ENCODE measurements at places on chromosomes 12 and 14.

DNA sequence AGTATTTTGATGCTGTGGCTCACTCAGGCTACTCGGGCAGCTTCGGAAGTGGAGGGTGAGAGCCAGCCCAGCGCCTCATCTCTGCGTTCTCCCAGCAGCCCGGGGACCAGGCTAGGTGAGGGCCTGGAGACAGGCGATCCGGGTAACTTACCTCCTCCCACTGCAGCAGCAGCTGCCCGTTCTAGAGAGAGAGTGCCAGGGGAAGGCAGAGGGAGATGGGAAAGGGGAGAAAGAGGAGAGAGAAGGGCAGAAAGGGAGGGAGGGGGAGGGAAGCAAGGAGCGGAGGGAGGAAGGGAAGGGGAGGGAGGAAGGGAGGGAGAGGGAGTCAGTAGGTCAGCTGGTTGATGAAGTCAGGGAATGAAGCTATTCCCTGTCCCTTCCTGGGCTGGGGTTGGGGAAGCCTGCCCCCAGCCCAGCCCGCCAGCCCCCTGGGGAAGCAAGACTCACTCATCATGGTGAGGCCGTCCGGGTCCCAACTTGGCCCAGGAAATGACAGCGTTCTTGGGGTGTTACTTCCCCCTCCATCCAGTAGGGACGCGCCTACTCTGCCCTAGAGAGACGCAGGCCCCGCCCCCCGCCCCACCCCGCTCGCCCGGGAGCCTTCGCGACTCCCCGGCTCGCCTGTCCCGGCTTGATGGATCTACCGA, at the start of gene IFI27L2:
IFI27L2 (minus strand) TSS at position 494 of the 647 bp plus-strand sequence; CDS start at position 454, 40 bp downstream.
- DNase-seq, result peak; percentile 92

DNA sequence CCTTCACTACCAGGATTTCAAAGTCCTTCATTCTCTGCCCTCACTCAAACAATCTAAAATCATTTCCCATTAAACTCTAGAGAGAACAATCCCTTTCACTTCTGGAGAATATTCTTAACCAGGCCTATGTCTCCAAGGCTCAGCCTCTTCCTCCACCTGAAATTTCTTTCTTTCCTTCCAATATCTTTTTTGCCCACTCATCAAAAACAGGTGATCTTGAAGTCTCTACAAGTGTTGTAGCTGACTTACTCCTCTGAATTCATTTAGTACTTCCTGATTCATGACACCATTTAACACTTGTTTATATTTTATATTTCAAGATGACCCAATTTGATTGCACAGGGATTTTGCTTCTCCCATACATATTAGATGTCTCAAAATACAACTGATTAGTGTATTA, 66.7 kb upstream of the PDZRN4 start:
- no peak for DNase-seq

- no peak for DNase-seq
Measured at GRCh38 chr12:124033859-124034258, 60.8 kb downstream of the ZNF664 start.

GRCh38 chr12:4293299-4293965, 19.9 kb downstream of the CCND2 start:
- no peak for DNase-seq

DNA sequence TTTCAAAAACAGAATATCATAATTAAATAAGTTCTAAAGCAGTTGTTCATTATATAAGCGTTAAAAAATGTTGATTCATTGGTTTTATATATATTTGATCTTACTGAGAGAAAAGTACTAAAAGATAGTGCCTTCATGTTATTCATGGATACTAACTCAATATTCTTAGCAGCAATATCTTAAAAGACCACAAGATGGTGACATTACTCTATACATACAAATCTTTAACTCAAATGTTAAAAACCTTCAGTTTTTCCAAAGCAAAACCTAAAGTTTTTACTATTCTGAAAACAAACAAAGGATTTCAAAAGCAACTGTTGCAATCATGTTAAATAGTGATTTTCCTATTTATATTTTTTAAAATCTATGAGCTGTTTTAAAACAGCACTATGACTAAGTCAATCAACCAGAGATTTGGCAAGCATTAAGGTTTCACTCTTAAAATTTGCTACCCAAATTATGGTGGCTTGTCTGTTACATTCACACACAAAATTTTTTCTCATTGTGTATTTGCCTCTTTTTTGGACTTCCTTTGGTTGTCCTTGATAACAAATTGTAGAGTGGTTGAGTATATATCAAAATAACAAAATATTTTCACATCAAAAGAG, 50.1 kb upstream of the RERGL start:
- DNase-seq, result peak; percentile 39

- no peak for DNase-seq
Measured at GRCh38 chr14:84927096-84927827, 602.7 kb upstream of the FLRT2 start.

- DNase-seq, result peak; percentile 13
Measured at GRCh38 chr14:89399594-89400068, 17.4 kb downstream of the FOXN3 start.

DNA sequence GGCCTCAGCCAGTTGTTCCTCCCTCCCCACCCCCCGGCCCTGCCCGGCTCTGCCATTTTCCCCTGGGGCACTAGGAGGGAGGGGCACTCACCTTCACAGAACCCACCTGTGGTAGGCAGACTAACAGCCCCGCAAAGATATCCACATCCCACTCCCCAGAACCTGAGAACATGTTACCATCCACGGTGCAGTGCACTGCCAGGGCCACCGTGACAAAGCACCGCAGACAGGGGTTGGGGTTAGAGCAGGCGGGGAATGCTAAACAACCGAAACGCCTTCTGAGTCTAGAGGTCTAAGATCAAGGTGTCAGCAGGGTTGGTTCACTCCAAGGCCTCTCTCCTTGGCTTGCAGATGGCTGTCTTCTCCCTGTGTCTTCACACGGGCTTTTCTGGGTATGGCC, 57.4 kb upstream of the NCOR2 start:
- no peak for DNase-seq

GRCh38 chr12:15597125-15597830, 191.9 kb downstream of the EPS8 start:
- DNase-seq, result no peak

DNA sequence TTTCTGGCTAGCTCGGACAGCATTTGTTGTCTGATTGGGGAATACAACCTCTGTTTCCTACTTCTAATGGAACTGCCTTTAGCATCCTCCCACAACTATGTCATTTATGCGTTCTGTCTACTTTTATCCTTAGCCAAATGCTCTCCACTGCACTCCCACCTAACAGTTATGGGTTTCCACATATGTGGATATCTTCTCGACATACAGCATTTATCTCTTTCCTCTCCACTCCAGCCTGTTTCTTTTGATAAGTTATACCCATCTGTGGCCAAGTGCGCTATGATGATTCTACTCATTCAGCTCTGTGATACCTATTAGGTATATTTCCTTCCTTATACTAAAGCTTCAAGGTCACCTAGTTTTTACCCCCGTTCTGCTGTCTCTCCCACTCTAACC, 122.2 kb upstream of the NAP1L1 start:
- no peak for DNase-seq

GRCh38 chr14:65294816-65295215, 117.7 kb upstream of the FUT8 start:
- DNase-seq, result no peak

GRCh38 chr12:48191096-48191495, 7.7 kb downstream of the CCDC184 start:
- DNase-seq, result no peak

DNA sequence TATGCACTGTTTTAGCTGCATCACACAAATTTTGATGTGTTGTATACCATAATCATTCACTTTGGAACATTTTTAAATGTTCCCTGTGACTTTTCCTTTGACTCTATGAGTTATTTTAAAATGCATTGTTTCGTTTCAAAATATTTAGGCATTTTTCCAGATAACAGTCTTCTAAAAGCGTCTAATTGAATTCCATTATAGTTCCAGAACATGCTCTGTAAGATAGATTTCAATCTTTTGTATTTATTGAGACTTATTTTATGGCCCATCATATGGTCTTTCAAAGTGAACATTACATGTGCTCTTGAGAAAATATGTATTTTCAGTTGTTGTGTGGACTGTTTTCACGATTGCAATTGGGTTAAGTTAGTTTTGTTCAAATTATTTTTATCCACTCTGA, 98.7 kb upstream of the ARHGAP5 start:
- no peak for DNase-seq

DNA sequence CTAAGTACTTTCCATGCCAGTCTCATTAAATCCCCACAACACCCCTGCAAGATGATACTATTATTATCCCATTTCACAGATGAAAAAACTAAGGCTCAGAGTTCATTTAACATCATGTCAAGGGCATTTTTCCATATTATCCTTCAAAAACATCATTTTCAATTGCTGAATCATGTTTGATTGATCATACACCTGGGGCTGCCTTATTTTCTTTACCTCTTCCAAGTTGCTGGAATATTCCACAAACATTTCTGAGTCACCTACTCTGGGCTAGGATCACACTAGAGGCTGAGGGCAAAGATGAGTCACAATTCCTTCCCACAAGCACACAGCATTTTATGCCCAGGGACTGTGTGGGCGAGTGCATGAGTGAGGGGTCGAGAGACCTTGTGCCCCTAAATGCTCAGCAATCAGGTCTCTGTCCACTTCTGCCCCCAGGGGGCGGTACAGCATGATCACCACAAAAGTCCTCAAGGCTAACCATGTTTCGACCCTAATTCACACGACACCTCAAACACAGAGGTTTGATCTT, 14.1 kb upstream of the TMEM119 start:
- DNase-seq, result peak; percentile 82

GRCh38 chr14:105858676-105859025, 332.3 kb downstream of the TMEM121 start:
- no peak for DNase-seq

- DNase-seq, result peak; percentile 50
Measured at GRCh38 chr14:77761205-77761931, 412 bp upstream of the SNW1 start.

DNA sequence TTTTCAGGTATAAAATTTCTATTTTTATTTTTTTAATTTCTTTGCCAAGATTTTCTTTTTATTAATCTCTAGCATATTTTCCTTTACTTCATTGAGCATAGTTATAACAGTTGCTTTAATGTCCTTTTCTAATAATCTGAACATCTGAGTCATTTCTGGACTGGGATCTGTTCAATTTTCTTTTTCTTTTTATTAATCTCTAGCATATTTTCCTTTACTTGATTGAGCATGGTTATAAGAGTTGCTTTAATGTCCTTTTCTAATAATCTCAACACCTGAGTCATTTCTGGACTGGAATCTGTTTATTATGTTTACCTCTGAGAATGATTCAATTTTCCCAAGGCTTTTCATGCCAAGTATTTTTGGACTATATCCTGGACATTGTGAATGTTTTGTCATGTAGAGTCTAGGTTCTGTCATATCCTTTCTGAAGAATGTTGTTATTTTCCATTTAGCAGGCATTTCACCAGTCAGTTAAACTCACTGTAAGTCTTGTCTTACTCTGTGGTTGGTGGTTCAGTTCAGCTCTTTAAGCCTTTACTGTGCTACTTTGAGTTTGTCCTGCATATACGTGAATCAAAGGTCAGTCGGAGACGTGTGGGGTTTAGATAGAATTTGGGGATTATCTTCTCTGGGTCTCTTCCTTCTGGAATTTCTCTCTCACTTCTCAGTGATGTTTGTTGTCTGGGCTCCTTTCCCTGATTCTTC, 20.3 kb downstream of the TTC6 start:
- no peak for DNase-seq

GRCh38 chr14:67533754-67534085, 630 bp downstream of the PLEKHH1 start:
- DNase-seq, result no peak
